ENCODE measurements at places on chromosomes 6 and 20. TPM values are rescaled to one million over a fixed set of nuclear protein-coding genes. Genes with fewer than 3 reads are reported as not detected.

The ENPP1 gene
- total RNA-seq: 9.3 TPM

The PARD6B gene
- total RNA-seq: 27.0 TPM

The GGTLC1 gene
- total RNA-seq: not detected

GRCh38 chr20:56437196-56437960 is 25.3 kb downstream of the CASS4 start:
- DNase-seq: no peak

The TSPO2 gene
- not detected for total RNA-seq

GRCh38 chr6:107443608-107444267 is 15.6 kb downstream of the PDSS2 start:
- DNase-seq: no peak

- DNase-seq: no peak
Measured at GRCh38 chr6:43687079-43687436, 533 bp downstream of the MRPS18A start.

All from ureter (tissue), 1 donor.